ENCODE measurements at places on chromosomes 3 and 15. TPM values are rescaled to one million over a fixed set of nuclear protein-coding genes. Genes with fewer than 3 reads are reported as not detected.

Gene DPPA4
- total RNA-seq, result not detected

Gene TEX9
- total RNA-seq, result 6.3 TPM

Gene NMNAT3
- 3.8 TPM for total RNA-seq

Gene MYH15
- total RNA-seq, result 1.8 TPM

Gene IRAK2
- 2.5 TPM for total RNA-seq

Gene GRAMD2A
- 45.0 TPM for total RNA-seq

Gene TMEM207
- not detected for total RNA-seq

Gene LRRC49
- 27.0 TPM for total RNA-seq

Gene TRIM42
- not detected for total RNA-seq

Gene CASR
- total RNA-seq, result not detected

Gene CTXND1
- not detected for total RNA-seq

- DNase-seq, result no peak
Observed at GRCh38 chr3:129050556-129051295, 9.9 kb upstream of the GP9 start.

DNA sequence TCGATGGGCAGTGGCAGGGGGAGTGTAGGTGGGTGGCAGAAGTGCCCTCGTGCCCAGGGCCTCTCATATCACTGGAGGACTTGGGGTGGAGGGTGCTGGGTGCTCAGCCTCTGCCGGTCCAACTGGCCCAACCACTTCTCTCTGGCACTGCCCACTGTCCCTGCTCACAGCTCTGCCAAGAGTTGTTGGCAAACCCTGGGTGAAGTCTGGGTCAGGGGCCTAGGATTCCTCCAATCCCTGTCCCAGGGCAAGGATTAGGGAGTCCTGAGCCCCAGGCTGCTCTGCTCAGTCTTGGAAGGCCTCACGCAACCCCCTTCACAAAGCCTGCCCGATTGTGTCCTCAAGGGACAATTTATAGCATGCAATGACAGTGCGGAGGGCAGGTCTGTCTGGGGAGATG lies 5.2 kb upstream of the PRKCD start:
- peak; percentile 54 for DNase-seq

DNA sequence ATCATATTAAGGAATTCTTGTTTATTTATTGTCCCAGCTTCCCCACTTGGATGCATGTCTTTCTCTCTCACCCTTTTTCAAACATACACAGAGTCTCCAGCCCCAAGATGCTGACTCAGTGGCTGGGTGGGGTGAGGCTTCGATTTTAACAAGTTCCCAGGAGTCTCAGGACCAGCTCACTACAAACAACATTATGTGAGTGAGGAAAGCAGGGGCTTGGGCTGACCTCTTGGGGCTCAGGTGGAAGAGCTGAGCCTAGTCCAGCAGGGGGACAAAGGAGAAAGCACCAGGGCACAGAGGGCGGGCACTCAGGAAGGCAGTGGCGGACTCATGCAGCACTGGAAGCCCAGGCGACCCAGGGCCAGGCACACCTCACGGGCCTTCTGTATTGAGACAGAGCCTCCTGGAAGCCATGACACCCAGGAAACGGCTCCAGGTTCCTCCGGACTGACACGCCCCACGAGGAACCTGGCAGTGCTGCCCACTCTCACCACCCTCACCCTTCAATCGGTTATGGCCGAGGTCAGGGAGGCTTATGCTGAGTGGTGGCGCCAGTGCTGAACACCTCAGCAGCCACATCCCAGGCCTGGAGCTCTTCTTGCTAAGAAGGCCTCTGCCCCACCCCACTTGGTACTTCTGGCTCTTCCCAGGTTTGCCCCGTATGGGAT lies 97.4 kb downstream of the LRIG1 start:
- no peak for DNase-seq

DNA sequence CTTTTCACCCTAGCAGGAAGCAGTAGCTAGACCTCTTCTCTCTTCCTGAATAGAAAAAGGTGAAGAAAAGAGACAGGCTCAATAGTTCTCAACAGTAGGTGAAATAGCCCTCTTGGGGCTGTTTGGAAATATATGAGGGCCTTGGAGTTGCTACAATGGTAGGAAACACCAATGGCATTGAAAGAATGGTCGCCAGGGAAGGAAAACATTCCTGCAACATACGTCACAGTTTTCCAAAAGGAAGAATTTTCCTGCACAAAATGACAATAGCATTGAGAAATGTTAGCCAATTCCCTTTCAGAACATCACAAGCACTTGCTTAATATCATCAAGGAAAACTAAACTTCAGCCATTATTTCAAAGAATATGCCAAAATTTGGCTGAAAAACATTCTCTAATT lies 484.5 kb downstream of the IGSF11 start:
- no peak for DNase-seq

- peak; percentile 49 for DNase-seq
Observed at GRCh38 chr3:158991146-158991705, 189.4 kb downstream of the MFSD1 start.

GRCh38 chr3:32814361-32814760 lies 3.4 kb upstream of the TRIM71 start:
- DNase-seq, result no peak

DNA sequence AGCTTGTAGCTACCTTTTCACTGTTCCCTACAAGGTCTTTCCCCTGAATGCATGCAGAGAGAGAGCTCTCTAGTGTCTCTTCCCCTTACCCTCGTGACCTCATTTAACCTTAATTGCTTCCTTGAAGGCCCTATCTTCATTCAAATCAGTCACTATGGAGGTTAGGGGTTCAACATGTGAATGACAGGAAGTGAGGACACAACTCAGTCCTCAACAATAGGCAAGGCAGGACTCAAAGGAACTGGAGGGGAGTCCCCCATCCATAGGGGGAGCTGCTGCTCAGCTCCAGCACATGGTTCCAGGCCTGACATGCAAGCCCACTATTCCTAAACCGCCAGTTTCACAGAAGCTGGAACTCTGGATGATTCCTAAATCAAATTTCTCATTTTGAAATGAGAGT lies 33.8 kb upstream of the GYG1 start:
- DNase-seq, result no peak

GRCh38 chr3:182629521-182629920 lies 163.8 kb upstream of the ATP11B start:
- DNase-seq, result peak; percentile 85

- no peak for DNase-seq
Observed at GRCh38 chr15:58453931-58454793, 22.4 kb downstream of the LIPC start.

- DNase-seq, result no peak
Observed at GRCh38 chr3:89783341-89783927, 676.0 kb downstream of the EPHA3 start.

DNA sequence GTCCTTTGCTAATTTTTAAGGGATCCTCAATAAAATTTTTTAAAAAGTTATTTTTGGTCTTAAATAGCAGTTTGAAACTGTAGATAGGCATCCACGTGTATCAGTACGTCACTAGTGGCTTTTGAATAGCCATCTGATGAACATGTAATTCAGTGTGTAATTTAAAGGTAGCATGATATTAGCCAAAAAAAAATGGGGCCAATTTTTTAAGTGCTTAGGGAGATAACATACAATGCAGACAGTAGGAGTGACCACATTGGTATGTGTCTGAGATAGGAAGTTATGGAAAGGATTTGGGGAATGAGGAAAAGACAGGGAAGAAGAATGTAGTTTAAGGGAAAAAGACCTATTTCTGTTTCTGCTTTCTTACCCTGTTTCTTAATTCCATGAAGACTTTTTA lies 2.5 kb downstream of the AP4E1 start:
- DNase-seq, result no peak

GRCh38 chr15:57082054-57082728 lies 163.7 kb downstream of the TCF12 start:
- no peak for DNase-seq

GRCh38 chr3:104526901-104527401 lies 839.8 kb upstream of the ALCAM start:
- no peak for DNase-seq

- DNase-seq, result peak; percentile 78
Observed at GRCh38 chr3:30596152-30596551, 10.2 kb upstream of the TGFBR2 start.

- DNase-seq, result peak; percentile 94
Observed at GRCh38 chr15:100596792-100597191, 5.2 kb downstream of the LINS1 start.

DNA sequence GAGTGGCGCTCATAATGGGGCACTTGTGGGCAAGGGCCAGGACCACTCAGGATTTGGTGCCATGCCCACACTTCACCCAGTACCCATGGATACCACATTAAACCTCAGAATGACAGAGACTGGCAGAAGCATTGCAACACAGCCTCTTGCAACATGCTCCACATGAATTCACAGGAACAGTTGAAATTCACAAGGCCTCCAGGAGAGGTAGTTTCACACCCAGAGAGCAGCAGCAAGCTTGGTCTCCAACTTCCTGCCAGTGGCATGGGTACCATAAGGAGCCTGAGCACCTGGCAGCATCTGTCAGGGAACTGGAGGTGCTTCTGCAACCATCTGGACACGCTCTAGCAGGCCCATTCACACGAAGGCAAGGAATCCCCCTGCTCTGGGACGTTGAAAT lies 101.0 kb downstream of the OSBPL10 start:
- peak; percentile 79 for DNase-seq

DNA sequence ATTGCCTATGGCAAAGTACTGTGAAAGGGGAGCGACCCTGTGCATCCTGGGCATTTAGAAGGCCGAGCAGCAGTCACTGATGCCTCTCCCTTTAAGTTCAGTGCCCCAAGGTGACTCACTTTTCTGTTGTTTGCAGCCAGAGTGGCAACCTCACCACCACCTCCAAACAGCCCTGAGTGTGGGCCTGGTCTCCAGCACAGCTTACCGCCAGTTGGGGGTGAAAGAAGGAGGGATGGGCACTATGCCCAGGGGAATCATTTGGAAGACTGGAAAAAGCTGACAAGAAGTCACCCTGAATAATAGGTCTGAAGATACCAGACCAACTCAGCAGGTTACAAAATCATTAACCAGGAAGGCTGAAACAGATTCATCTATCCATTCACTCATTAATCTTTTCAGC lies 571.8 kb downstream of the EPHB1 start:
- no peak for DNase-seq

DNA sequence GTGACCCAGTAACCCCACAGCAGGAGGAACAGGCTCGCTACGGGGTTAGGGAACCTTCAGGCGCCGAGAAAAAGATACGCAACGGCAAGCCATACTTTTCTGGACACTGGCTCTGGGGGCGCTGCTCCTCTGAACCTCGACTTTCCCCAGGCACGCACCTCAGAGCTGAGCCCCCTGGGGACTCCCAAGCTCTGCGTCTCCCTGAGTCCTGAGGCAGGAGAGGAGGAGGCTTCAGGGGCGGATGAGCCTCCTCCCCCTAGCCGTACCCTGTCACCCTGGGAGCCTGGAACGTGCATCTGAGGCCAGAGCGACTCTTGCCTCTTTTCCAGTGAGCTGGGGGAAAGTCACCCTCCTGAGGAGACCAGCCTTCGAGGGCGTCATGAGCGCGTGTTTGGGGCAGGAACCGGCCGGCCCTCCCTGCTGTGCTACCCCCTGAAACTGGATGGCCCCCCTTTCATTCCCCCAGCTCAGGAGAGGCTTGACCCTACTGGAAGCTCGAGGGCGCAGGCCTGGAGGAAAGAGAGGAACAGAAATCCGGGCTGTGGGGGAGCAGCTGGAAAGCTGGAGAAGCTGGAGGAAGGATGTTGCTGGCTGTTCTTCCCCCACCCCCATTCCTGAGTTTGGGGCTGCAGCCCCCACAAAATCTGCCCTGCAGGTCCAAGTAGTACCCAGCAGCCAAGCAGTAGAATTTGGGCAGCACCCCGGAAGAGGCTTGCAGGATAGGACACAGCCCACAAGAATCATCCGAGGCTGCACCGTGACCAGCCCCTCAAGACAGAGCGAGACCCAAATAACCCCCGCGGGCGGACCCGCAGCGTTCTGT lies 25.1 kb upstream of the POLG start:
- DNase-seq, result no peak

GRCh38 chr3:53196575-53197407 lies 35.8 kb downstream of the PRKCD start:
- no peak for DNase-seq

- no peak for DNase-seq
Observed at GRCh38 chr15:70761046-70761445, 2.3 kb downstream of the UACA start.

DNA sequence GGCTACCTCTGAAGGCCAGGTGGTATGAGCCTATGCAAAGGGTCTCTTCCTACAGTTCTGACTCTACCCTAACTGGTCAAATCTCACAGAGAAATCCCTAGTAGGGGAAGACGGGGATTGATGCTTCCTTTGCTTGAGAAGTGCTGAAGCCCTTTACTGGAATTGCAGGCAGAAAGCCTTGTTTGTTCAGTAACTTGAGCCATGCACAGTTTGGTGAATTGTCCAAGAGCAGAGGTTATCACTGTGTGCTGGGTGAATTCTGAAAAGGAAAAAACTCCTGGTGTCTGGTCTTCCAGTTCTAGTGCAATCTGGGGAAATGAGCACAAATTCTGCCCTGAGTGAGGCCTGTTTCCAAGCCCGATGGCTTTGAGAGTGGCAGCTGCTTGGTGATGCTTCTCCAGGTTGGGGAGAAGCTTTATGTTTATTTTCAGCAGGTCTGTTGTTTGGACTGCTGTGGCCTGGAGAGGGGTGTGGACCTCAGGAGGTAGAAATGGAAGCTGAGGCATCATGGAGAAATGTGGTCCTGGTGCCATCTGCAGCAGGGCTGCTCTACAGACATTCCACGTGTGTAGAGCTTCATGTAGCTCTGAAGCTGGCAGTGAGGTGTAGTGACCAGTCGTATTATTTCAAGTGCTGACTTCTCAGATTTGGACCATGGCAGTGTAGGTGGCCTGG lies 60.9 kb downstream of the ARNT2 start:
- DNase-seq, result no peak

DNA sequence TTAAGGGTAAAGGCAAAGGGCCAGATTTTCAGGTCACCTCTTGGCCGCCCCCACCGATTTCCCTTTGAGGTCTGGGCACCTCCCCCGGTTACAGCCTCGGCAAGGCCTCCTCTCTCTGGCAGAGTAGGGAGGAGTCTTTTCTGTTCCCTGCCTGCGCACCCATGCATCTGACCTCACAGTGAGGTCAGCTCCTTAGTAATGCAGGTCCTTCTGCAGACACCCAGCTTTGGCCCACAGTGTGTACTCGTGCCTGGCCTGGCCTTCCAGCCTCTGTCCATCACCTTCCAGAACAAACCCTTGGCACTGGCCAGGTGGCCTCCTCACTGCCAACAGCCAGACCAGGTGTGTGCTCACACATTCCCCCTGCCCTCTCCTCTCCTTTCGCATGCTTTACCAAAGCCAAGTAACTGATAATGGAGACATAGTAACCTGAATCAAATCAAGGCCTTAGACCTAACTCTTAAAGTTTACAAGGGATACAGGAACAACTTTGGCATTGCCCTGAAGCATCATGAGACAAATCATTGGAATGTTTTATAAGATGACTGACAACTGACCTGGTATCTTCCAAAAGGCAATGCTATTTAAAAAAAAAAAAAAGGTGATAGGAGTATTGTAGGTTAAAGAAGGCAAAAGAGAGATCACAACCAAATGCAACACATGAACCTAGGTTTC lies 61.3 kb downstream of the CORO2B start:
- peak; percentile 58 for DNase-seq

Measured in mammary epithelial cell (primary cell).